Ureter (tissue), 1 donor: ENCODE measurements at places on chromosomes 7 and 10. TPM values are rescaled to one million over a fixed set of nuclear protein-coding genes. Genes with fewer than 3 reads are reported as not detected.

CTAGE15 gene
- 2.9 TPM for total RNA-seq

VIPR2 gene
- total RNA-seq = 4.8 TPM

GIMAP4 gene
- total RNA-seq = 23.5 TPM

IFIT1B gene
- not detected for total RNA-seq

APBB1IP gene
- total RNA-seq = 8.0 TPM

DNA sequence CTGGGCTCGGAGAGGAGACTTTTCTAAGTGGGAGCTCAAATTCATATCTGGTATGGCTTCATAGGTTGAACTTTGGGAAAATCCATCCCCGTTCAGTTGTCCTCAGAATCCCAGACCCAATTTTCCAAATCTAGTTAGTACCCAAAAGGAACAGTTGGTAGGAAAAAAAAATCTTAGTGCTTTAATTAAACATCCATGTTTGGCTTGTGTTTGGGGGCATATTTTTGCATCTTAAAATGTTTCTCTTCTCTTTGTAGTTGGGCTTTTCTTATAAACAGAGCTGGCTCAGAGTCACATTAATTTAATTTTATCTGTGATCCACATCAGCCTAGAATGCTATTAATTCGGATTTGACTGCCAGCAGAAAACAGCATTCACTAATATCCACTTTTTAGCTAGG is 165.9 kb downstream of the BUB3 start:
- DNase-seq = no peak

- DNase-seq = no peak
Observed at GRCh38 chr7:2071133-2071832, 161.5 kb downstream of the MAD1L1 start.

DNA sequence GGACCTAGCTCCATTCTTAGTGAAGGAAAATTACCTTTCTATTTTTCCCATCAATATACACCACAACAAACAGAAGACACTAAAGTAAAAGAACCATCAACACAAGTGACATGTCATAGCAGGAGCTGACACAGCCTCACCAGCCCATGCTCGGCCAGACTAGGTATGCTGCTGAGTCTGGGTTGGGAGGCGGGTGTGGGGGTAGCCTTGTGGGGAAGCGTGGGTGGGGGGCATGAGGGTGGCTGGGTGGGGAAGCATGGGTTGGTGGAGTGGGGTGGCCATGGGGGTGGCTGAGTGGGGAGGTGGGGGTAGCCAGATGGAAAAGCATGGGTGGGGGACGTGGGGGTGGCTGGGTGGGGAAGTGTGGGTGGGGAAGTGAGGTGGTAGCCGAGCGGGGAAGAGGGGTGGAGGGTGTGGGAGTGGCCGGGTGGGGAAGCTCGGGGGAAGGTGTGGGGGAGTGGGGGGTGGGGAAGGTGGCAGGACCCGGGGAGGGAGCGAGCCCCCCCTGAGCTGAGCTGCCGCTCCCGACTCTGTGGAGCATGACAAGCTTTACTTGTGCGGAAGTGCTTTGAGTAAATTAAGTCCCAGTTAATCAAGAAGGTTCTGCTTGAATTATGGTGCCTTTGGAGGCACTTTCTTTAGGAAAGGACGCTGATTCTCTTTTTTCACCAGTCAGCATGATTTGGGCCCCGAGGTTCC is 294.6 kb upstream of the ZNF32 start:
- peak; percentile 31 for DNase-seq

- DNase-seq = no peak
Observed at GRCh38 chr7:92614660-92615174, 24.5 kb upstream of the FAM133B start.

DNA sequence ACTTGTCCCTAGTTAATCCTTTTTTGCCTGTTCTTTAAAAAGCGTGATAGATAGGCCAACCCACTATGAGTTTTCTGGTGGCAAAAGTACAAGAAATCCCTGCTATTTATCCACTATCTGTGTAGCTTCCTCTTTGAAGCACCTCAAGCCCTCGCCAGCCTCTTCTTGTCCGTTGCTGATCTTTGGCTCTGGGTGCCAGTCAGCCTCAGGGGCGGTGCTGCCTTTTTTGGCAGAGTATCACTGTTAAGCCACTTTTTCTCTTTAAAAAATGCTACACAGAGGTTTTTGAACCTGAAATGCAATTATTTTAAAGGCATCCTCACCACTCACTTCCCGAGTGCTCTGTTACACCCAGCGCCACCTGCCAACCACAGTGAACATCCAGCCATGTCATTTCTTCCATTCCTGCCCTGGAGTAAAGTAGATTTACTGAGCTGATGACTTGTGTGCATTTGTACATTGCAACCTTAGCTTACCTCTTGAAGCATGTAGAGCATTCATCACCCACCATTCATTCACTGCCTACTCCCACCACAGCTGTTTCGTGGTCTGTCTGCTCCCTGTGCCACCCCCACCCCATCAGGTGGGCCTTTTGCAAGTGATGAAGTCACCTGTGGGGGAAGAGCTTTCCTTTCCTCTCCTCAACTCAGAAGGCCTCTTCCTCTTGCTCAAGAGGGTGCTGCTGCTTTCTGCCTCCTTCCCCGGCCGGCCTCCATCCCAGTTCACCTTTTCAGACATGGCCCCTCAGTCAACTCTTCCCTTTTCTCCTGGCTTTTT is 414.2 kb upstream of the GALNT17 start:
- DNase-seq = no peak

DNA sequence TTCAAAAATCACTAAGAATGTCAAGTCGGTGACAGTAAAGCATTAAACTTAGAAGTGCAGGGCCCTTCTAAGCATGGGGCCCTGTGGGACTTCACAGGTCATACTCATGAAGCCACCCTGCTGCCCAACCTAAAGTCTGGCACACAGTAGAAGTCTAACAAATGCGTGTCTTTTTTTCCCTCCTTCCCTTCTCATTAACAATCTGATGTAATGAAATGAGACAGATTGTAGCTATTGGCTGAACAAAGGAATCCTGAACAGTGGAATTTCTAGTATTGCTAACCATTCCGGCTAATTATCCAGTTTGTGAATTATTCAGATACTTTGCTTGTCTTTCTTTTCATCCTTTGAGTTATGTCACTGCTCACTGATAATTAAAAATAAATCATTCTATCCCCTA is 369.9 kb downstream of the WDR11 start:
- DNase-seq = no peak

DNA sequence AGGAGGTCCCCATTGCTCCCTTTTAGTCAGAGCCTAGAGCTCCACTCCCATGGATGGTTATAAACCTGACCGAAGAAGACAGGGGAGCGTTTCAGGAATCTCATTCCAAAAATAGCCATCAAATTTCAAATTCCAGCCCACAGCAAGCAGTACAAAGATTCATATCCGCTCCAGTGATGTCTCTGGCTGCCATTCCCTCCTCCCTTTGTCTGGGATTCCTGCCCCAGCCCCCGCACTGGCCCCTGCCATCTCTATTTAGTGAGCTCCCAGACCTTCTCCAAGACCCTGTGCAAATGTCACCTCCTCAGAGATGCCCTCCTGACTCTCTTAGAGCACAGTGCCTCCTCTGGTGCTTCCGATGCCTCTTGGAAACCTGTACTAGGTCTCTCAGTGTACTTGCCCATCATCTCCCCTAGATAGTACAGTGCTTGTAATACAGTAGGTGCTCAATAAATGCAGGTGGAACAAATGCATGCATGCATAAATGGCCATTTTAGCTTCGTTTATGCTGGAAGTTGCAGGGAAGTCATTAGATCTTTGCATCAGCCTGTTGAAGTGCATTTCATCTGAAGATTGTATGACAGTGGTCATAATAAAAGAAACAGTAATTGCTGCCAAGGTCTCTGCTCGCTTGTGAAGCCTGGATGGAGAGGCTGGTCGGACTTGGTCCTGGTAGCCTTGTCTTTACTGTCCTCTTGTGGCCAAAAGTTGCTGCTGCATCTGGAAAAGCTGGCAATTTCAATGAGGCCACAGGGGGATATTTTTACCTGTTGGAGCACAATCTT is 32.0 kb upstream of the HABP2 start:
- DNase-seq = peak; percentile 76

DNA sequence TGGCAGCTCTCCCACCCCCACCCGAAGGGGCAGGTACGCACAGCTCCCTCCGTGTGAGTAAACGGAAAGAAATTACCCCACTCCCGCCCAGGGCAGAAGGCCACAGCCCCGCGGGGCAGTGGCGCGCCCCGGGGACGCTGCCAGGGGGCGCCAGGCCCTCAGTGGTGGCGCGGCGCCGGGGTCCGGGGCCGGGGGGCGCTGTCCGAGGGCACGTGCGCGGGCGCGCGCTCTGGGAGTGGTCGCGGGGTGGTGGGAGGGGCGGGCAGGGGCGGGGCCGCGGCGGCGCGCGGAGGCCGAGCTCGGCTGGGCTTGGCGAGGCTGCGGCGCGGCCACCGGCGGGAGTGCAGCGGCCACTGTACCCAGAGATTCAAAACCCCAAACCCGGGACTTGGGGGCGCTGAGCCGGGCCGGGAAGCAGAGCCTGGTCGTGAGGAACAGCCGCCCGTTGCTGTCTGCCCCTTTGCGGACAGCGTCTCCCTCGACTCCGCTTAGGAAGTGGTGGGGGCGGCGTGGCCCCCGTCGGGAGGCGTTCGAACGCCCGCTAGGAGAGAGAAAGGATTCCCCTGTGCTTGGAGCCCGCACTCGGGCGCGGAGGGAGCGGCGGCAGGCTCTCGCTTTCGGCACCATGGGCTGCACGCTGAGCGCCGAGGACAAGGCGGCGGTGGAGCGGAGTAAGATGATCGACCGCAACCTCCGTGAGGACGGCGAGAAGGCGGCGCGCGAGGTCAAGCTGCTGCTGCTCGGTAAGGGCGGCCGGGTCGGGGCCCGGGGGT is at the start of gene GNAI1:
Gene GNAI1, plus strand, starts transcription at position 296 of the 773 bp plus-strand sequence. Its CDS starts 330 bp downstream, at position 626.
- DNase-seq = peak; percentile 91
